Fibroblast of upper back skin (primary cell): ENCODE measurements at places on chromosomes 4 and X.

DNA sequence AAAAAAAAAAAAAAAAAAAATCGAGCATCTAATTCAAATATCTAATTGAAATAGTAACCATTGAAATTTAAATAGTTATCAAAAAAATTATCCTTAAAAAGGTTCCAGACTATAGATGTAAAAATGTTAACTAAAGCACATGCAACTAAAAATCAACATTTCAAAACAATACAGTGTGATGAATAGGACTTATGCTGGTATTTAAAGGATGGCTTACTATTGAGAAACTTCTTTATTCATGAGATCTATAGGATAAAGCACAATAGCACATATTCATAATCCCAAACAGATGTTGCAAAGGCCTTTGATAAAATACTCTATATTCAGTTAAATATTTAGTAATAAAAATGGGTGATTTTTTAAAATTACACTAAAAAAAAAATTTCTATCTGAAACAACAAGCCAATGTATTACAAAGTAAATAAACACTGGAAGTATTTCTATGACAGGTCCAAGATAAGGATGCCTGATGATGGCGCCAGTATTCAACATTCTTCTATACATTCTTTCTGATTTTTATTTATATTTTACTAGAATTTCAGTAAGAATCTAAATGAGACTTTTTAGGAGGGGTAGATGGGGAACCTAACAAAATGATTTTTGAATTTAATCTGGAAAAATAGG lies 26.3 kb downstream of the DCLK2 start:
- no peak for DNase-seq

DNA sequence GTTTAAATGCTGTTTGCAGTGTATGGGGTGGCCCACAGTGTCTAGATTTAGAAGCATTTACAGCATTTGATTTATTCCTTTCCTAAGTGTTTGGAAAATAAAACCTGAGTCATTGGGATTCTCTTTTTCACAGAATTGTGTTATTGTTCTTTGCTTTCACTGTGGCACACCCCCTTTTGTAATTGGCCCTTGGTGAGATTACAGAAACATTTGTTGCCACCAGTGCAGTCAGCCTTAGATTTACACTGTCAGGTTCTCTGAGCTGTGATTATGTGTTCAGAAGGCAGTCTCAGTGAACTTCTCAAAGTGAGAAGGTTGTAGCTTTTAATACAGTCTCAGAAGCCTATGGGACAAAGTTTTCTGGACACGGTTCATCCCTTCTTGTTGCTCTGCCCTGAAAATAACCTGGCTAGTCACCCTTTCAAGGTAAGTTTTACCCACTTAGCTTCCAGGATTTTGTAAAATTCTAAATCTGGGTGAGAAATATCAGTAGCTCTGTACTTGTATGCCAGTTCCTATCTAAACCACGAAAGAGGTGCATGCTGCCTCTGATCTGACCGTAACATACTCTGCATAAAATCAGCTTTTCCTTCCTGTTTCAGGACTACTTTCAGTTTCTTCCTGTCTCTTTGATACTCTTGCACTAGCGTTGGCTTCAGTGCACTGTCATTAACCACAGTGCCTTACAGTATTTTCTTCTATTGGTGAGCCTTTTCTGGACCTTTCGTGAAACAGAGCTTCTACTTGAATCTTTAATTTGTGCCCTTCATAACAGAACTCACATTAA lies 12.6 kb downstream of the RUFY3 start:
- DNase-seq = peak; percentile 30

DNA sequence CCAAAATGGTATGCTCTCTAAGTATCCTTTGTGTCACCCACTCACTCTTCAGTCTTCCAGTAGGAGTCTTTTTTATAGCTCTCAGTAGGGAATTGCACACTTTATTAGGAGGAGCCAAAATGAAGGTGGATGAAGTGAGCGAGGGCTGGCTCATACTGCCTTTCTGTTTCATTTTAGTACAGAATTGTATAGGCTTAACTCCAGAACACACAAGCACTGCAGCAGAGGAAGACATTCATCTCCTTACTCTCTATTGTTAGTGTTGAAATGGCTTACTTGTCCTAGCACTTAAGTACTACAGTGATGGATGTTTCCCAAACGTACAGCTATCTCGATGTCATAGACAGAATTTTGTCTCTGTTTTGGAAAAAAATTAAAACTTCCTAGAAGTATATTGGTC lies 327.3 kb upstream of the ATOH1 start:
- no peak for DNase-seq

DNA sequence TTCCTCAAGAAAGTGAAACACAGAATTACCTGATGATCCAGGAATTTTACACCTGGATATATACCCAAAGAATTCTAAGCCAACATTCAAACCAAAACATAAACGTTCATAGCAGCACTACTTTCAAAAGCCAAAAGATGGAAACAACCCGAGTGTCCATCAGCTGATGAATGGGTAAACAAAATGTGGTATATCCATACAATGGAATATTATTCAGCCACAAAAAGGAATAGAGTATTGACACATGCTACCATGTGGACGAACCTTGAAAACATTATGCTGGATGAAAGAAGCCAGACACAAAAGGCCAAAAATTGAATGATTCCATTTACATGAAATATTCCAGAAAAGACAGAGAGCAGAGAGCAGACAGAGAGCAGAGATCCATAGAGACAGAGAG lies 52.0 kb downstream of the IRF2 start:
- DNase-seq = no peak

DNA sequence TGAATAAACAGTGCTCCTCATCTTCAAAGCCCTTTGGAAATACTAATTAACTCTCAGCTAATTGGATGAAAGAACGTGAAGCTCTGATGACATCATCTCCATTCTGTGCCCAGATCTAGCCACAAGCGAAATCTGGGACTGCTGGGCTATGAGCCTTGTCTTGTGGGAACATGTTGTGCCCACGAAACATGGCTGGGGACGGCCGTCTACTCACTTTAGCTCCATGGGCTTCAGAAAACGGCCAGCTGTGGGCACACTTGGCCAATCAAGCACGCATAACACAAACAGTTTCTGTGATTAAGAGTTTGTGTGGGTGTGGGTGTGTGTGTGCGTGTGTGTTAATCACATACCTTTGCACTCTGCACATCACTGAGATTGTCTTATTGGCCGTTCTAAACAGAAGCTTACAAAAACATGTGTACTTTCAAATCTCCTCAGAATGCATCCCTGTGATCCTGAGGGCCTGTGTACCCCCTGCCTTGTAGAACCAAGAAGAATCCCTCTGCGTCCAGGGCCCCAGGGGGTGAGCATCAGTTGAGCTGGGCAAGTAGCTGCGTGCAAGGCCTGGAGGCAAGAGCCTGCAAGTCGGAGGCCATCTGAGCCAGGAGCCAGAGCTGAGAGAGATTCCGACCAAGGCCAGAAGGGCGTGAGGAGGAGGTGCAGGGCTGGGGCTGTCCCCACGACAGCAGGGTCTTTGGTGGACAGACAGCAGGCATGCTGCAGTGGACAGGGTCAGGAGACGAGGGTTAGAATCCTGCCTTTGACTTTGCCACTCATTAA lies 18.7 kb upstream of the ZNF185 start:
- no peak for DNase-seq

GRCh38 chr4:132593717-132594400 lies 555.2 kb upstream of the PCDH10 start:
- no peak for DNase-seq

DNA sequence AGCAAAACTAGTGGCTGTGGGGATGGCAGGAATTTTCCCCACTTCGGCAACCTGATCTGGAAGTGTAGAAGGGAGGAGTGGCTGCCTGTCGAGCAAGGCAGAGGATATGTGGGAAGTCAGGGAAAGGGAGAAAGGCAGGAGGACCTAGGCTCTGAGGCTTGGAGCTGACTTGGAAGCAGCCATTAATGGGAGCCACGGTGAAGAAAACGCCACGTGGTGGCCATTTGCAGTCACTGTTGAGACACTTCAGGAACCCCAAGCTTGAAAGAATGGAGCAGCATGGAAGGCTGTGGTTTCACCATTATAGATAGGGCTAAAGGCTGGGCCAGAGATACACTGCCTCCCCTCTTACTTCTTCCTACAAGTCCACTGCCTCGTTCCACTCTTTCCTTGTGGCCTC lies 41.8 kb upstream of the MAML3 start:
- DNase-seq = no peak

DNA sequence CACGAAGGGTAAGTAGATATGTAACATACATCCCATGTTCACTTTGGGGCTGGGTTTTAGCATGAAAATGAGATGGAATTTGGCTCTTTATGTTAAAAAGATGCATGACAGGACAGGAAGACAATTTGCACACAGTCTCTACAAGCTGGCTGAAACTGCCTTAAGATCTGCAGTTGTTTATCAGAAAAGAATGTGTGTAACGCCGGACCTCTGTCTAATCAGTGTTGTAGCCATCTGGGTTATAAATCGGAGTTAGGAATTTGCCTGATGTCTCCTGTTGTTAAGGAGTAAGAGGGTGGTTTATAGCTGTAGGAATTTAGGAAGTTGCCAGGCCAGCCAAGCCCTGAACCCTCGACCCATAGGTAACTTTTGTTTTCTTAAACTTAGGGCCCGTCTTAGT lies 562.9 kb upstream of the FAT1 start:
- DNase-seq = peak; percentile 52

DNA sequence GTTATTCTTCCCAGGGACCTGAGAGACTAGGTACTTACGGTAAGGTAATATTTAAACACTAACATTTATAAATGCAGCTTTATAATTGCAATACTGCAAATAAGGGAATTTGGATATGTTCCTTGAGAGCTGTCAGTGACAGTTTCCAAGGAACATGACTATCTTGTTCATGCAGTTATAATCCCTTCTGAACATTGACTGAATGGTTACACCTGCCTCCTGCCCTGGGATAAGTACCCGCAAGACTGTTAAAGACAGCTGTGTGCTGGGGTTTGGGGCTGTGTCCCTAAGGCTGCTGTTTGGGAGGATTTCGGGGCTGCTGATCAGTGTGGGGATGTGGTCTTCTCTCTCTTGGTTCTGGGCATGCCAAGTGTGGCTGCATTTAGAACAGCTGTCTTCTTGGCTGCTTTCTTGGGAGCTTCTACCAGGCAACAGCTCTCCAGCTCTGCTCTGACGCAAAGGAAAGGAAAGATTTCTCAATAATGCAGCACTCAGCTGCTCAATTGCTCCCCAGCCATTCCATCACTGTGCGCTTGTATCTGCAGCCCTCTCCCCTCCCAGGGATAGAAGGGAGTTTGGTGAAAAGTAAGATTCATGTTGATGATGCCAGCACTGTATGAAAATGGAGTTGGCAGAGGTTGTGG lies 298.8 kb upstream of the TAPT1 start:
- DNase-seq = peak; percentile 72

- DNase-seq = no peak
These were observed 189.5 kb downstream of the APBB2 start for GRCh38 chr4:41024556-41025491.

DNA sequence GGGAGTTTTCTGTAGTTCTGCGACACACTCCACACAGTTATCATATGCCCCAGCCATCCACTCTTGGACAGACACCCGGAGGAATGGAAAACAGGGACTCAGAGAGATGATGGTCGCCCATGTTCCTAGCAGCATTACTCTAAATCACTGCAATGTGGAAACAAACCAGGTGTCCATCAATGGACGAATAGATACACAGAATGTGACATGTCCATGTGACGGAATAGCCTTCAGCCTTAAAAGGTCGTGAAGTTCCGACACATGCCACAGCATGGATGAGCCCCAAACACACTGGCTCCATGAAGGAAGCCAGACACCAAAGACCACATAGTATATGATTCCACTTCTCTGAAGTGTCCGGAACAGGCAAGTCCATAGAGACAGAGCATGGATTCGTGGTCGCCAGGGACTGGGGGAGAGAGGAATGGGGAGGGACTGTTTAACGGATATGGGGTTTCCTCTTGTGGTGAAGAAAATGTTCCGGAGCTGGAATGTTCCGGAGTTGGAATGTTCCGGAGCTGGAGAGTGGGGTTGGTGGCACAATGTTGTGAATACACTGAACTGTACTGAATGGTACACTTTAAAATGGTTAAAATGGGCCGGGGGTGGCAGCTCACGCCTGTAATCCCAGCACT lies 28.7 kb upstream of the AFAP1 start:
- no peak for DNase-seq

GRCh38 chr4:152579916-152580315 lies 44.0 kb upstream of the FBXW7 start:
- no peak for DNase-seq

DNA sequence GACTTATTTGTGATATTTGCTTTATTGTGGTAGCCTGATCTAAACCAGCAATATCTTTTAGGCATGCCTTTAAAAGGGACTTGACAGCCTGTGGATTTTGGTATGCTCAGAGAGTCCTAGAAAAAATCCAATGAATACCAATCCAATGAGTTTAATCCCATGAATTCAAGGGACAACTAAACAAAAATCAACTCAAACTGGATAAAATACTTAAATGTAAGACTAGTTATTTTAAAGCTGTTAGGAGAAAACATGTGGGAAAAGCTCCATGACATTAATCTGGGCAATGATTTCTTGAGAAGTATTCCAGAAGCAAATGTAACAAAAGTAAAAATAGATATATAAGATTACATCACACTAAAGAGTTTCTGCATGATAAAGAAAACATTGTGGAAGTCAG lies 711.5 kb upstream of the PITX2 start:
- DNase-seq = peak; percentile 25

GRCh38 chr4:138890891-138891570 lies 124.5 kb upstream of the NOCT start:
- DNase-seq = no peak

DNA sequence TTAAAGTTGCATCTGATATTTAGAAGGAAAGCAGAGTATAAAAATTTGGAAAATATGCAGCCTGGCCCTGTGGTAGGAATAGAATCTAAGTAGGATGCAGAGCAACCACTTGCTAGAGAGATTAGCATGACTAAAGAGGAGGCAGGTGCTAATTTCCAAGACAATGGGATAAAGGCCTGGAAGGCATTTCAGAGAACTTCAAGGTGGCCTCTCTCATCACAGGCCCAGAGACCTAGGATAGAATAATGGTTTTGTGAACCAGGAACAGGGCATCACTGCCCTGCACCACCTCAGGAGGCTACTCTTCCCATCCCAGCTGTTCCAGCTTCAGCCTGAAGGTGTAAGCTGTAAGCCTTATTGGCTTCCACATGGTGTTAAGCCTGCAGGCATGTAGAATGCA lies 621.7 kb upstream of the HS3ST1 start:
- no peak for DNase-seq

DNA sequence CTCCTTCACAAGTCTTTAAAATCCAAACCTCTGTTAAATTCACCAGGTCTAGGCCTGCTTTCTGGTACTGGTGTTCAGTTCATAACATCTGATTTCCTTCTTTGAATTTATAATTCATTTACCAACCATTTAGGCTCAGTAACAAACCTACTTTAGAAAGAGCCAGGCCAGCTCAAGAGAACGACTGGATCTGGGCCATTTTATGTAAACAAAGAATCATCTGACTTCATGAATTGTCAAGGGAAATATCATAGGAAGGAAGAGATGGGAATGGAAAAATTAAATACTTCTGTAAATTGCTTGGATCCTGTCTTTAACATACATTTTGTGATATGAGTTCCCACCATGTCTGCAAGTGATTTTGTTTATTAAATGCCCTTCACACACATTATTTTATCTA lies 36.5 kb downstream of the DCHS2 start:
- DNase-seq = no peak
